ENCODE measurements at places on chromosomes 11 and 22.

GRCh38 chr11:2911785-2912391, 17.3 kb downstream of the PHLDA2 start:
- DNase-seq, result no peak

DNA sequence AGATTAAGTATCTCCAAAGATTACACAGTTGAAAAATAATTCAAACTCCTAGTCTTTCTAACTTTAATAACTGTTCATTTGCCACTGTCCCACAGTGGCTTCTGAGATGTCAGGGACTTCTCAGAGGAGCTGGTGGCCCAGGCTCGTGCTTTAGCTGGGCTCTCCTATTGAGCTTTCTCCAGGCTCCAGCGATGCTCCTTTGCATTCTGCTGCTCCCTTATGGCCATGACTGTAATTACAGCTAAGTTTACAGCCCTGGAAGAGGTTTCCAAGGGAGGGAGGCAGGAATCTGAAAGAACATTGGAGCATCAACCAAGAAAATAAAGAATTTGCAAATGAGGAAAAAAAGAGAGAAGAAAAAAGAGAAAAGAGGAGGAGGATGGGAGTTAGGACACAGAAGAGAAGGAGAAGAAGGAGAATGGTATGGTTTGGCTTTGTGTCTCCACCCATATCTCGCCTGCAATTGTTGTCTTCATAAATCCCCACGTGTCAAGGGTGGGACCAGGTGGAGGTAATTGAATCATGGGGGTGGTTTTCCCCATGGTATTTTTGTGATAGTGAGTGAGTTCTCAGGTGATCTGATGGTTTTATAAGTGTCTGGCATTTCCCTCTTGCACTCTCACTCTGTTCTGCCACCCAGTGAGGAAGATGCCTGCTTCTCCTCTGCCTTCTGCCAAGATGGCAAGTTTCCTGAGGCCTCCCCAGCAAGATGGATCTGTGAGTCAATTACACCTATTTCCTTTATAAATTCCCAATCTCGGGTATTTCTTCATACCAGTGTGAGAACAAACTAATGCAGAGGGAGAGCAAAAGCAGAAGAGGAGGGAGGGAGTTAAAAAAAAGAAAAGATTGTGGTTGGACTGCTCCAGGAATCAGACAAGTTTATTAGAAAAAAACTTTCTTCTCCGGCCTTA, 857.0 kb downstream of the KCNA4 start:
- no peak for DNase-seq

DNA sequence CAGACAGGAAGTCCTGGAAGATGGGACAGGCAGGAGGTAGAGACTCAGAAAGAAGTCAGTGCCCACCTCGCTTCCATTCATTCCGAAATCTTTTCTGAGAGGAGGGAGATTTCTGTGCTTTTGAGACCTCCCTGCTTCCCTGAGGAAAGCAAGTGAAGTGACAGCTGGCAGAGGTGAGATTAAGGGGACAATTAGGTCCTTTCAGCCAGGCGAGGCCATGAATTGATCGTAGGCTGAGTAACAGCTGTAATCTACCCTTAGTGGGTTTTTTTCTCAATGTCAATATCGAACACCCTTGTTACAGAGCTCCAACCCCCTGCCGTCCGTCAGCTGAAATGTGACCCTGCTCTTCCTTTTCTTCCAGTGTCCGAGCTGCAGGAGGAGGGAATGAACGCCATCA, 96.0 kb downstream of the PARVA start:
- DNase-seq, result no peak

DNA sequence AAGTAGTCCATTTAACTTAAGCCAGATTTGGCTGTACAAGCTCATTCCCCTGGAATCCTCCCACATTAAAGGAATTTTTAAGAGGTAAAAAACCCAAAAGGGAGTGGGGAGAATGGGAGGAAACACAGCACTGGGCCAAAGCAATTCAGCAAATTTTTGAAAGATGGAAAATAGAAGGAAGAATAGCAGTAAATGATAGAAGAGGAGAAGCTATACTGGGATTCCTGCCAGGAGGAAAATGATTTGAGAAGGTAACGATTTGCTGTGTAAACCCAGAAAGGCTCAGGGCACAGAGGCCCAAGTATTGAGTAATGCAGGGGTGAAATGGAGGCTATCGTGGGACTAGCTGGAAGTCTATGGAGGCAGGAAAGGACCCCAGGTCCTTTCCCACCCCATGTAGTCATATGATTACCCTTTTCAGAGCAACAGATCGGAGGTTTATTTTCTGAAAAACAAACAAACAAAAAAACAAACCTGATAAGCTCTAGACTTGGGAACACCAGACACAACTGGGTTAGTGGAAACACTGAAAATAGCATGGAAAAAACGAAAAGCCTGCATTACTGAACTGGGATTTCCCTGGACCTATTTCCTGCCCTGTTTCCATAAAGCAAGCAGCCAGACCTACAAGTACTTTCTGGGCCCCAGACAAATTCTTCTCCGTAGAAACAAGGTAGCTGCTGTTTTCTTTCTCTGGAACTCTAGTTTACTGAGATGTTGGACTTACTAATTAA, 140.0 kb downstream of the SWAP70 start:
- no peak for DNase-seq

GRCh38 chr22:27467711-27468110, 333.8 kb downstream of the MN1 start:
- no peak for DNase-seq

- no peak for DNase-seq
These were observed 9.5 kb upstream of the OOSP4A start for GRCh38 chr11:59954219-59954847.

Measured in mesenteric fat pad (tissue), 1 donor.